ENCODE measurements at places on chromosomes 1 and 21.

DNA sequence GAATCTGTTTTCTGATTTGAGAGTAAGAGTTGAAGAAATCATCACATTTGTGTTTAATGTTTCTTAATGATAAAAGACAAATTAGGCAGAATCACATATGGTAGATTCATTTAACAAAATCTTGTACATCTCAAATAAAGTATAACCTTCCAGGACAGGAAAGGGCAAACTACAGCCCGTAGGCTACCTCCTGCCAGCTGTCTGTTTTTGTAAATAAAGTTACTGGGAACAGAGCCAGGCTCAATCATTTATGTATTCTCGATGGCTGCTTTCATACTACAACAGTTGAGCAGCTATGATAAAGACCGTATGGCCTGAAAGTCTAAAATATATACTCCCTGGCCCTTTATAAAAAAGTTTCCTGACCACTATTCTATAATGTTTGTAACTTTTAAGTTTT lies 204.1 kb downstream of the COL24A1 start:
- no peak for DNase-seq

- DNase-seq = no peak
Observed at GRCh38 chr1:1332774-1333480, 1.8 kb downstream of the TAS1R3 start.

GRCh38 chr1:225635649-225636048 lies 17.3 kb downstream of the ENAH start:
- no peak for DNase-seq

DNA sequence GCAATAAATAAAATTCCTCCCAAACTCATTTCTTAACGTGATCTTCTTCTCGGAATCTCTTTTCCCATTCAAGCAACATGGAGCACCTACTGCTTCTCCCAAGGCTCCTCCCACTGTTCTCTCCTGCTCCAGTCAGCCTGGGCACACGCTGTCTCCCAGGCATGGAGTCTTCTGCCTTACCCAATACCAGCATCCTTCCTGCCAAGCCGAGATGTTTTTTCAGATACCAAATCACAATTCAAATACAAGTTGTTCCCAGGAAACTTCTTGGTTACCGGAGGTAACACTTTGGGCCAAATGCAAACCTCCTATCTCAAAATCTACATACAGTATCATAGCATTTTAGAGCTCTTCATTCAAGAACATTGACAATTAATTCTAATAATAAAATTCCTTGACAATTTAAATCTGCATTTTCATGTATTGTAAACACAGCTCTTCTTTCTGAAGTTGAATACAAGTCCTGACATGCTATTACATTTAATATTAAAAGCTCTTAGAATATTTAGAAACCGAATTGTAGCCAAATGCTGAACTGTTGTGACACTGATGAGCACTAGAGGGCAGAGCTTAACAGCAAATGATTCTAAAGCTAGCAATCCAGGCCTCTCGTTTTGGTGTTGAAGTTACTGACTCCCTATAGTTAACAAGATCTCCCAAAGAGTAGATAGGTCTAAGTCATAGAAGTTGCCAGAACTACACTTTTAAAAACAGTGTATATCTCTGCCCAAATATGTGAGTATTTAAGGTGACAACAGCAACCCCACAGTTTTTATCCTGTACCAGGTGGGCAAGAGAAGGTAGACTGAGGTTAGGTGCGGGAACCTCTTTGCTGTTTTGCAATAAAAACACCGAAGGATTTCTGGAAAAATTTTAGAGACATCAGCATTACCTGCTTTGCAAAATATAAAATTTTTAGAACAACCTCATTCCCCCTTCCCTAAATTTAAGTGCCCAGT lies 52.3 kb downstream of the BCAR3 start:
- peak; percentile 52 for DNase-seq

- DNase-seq = no peak
Observed at GRCh38 chr1:11898086-11898785, 28.0 kb downstream of the KIAA2013 start.

GRCh38 chr1:67390041-67390887 lies 39.9 kb downstream of the SERBP1 start:
- DNase-seq = no peak

DNA sequence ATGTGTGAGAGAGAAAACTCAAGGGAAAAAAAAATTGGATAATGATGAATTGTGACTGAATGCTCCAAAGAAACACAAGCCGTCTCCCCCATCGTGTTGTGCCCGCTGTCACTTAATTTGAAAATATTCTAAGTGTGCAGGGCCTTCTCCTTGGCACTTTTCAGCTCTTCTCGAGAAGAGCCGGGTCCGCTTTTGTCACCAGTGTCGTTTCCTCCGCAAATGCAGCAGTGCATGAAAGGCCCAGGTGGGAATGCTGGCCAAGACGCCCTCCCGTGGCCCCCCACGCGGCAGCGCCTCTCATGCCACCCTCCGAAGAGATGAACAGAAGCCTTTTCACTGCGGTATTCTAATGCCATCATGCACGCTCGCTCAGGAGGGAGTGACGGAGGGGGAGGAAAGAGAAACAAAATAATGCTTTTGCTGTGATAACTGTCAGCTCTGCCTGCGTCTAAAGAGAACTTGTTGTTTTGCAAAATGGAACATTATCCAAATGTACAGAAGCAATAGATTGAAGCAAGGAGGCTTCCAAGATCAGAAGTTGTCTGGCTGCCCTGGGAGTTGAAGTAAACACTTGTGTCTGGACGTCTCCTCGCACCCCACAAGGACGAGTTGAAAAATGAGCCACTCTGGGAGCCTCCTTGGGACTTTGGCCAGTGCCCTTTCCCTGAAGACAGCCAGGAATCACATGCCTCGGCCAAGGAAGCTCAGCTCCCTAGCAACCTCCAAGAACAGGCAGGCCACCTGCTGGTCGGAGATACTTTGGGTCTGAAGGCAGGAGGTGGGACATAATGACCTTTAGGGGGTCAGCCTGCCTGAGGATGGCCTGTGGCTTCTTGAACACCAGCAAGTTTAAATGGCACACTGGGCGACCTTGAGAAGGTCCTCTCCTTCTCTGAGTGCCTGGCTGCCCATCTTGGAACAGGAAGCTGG lies 166.1 kb upstream of the ZC3H12A start:
- no peak for DNase-seq

DNA sequence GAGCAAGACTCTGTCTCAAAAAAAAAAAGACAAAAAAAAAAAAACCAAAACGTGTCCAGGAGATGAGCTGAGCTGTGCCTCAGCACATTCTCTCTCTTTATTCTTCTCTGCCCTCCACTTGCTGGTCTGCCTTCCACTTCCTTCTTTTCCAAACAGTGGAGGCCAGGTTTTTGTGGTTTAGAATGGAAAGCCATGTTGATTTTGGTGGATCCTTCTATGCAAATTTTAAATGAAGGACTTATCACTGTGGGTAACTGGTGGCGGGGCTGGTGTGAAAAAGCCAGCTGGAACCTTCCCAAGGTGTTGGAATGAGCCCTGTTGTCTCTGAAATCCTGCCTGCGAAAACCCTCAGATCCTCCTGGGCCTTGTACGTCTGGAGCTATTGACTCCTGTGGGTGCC lies 61.9 kb downstream of the PTPRU start:
- DNase-seq = no peak

- DNase-seq = no peak
Observed at GRCh38 chr1:85846706-85847105, 138.5 kb upstream of the ZNHIT6 start.

- no peak for DNase-seq
Observed at GRCh38 chr1:224623743-224624333, 7.7 kb downstream of the CNIH3 start.

GRCh38 chr1:27133991-27134390 lies 20.9 kb downstream of the SLC9A1 start:
- DNase-seq = no peak

DNA sequence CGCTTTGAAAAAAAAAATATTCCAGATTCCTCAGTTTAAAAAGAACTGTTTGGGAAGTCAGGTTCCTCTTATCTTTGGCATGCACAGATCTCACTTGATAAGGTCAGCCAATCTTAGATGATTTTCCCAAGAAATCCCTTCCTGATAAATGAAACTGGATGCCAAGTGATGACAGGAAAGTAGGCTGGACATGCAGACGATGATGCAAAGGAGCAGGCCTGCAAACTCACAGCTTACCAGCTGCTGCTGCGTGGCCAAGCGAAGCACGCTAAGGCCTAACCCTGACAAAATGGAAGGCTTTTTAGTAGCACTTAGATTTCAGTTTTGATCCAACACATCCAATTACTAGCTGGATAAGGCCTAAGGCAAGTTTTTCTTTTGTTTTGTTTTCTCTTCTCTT lies 10.1 kb downstream of the TADA1 start:
- DNase-seq = no peak

GRCh38 chr1:162706606-162707005 lies 74.3 kb downstream of the DDR2 start:
- DNase-seq = no peak

DNA sequence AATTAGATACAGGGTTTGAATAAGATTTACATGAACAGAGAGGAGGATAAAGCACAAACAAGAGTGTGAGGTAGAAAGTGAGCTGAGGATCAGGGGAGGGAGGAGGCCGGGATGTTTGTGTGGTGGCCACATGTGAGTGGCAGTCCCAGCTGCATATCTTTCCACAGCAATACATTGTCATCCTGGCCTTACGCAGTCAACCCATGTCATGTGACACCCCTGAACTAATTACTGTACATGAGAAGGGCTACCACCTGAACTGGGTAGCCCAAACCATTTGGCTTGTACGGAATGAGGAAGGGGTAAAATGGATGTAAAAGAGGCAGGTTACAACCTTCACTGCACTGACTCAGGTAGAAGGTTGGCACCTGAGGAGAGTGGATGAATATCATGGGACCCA lies 4.2 kb downstream of the SLAMF7 start:
- no peak for DNase-seq

- DNase-seq = no peak
Observed at GRCh38 chr1:40183055-40183710, 22.0 kb downstream of the RLF start.

Measured in cerebellar nuclear complex (tissue), 1 donor.